ENCODE measurements at places on chromosomes 12 and 14.

DNA sequence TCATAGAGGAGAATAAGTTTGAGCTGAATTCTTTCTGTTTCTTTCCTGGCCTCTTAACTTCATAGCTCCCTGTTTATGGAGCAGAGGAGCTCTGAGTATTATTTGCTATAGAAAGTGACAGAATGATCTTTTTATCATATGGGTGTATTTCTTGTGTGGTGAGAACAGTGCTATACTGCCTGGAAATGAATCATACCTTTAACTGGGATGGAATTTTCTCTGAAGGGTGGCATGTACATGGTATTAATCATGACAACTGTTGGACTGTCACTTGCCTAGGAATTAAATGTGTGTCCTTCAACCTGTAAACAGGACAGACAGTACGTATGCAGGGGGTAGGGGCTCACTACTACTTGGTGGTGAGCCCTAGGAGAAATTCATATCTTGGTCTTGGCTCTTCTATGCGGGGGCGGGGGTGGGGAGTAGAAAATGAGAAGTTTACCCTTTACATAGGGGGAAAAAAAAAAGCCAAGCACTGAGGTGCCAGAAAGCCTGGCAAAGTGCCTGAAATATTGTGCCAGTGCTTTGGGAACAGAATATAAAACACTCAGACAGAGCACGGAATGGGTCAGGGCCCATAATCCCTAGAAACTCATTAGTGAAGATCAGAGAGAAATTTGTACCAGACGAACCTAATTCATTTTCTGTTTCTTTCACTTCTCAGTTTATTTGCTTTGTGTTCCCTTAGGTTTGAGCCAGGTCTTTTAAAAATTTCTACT is 33.8 kb downstream of the ARMH4 start:
- no peak for DNase-seq

GRCh38 chr14:58166005-58166983 is 14.3 kb upstream of the ARMH4 start:
- peak; percentile 68 for DNase-seq

DNA sequence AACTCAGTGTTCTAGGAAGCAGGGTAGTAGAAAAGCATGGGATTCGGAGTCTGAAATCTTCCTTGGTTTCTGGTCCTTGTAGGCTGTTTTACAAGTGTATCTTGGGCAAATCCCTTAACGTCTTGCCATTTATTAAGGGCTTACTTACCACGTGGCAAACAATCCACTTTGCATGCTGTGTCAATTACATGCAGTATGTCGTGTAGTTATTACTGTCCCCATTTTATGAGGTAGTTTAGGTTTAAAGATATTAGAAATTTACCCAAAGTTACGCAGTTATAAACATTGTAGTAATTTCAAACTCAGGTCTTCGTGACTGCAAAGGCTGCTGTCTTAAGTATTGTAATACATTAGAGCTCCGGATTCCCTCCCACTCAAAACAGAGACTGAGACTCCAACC is 1.5 kb upstream of the NOVA1 start:
- DNase-seq: no peak

DNA sequence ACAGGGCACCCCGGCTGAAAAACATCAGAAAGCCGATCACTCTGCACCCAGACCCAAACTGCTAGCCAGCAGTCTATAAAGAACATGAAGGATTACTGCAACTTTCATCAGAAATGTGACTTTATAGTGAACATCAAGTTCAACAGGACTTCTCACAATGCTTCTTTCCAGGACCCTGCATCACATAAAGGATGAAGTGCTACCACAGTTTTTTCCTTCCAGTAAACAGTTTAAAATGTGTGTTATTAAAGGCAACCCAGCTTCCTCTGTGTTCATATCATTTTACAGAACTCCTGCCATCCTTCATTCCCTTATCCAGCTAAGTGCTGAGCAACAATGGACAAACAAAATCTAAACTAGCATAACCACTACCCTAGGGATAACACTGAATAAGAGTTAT is 280.3 kb upstream of the DIO2 start:
- DNase-seq: no peak

GRCh38 chr12:18470251-18470650 is 208.9 kb downstream of the PIK3C2G start:
- no peak for DNase-seq

DNA sequence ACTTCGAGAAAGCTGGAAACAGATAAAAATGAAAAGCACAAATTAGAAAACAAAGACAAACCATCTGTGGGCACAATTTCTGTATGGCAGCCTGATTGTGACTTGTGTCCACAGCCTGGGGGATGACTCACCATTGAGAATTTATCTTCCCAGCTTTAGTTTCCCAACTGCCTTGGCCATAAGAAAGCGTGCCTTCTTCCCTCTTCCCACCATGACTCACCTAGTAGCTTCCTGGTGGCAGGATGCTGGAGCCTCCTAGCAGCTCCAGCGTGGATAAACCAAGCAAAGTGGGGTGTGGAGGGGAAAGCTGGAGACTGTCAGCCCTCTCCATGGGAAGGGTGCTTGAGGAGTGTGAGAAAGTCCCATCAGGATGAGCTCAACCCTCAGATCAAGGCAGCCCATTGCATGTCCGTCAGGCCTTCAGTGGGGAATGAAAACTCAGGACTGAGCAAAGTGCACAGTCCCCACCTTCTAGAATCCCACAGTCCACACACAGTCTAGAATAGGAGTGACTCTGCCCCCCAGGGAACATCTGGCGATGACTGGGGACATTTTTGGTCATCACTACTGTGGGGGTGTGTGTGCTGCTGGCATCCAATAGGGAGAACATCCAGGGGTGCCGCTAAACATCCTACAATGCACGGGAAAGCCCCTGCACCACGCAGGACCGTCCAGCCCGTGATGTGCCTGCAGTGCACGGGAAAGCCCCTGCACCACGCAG is 22.4 kb upstream of the SERPINA6 start:
- DNase-seq: no peak
